Right lobe of liver (tissue), 6 donors: ENCODE measurements at places on chromosomes 16 and 17. TPM values are rescaled to one million over a fixed set of nuclear protein-coding genes. Genes with fewer than 3 reads are reported as not detected.
A peak's percentile ranks its signal among the peaks of the same experiment; 100 is the strongest.

The PYDC1 gene
- not detected for total RNA-seq

The ITGB4 gene
- total RNA-seq, result 4.1 TPM

DNA sequence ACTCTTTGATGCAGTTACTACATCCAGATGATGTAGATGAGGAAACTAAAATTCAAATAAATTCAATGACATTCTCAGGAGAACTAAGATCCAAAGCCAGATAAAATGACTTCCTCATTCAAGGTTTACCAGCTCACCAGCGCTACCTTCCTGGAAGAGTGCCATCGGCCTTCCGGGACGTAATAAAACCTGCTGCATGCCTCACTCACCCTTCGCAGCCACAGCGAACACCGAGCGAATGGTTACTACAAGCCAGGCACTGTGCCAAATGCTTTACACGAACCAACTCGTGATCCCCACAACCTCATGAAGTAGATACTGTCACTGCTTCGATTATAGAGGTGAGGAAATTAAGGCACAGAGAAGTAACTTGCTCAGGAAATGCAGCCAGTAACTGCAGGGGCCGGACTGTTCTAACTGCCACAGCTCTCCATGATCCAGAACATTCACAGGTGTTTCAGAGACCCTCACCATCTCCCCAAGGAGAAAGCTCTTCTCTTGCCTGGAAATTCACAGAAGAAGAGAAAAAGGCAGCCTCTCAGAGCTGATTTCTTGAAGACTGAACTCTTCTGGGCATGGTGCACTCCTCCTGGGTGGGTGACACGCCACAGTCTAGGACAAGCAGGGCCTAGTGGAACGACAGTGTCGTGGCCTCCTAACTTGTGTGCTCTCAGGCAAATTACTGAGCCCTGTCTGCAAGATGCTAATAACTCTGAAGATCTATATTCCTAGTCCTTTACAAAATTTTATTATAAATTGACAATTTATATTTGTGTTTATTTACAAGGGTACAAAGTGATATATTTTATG, 46.8 kb downstream of the HIC1 start:
- DNase-seq, result no peak

DNA sequence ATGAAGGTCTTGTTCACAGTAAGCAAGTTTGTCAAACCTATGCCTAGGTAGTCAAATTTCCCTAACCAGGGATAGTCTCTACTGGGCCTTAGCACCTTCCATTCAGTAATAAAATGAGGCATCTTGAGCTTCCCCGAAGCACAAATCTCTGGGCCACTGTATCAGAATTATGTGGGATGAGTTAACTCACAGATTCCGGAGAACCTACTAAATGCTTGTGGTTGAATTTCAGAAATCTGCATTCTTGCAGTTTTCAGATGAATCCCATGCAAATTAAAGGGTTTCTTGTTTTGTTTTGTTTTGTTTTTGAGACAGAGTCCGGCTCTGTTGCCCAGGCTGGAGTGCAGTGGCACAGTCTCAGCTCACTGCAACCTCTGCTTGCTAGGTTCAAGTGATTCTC, 478.8 kb upstream of the HSBP1 start:
- DNase-seq, result no peak

- DNase-seq, result no peak
These were observed 24.0 kb downstream of the YWHAE start for GRCh38 chr17:1376061-1376460.

- DNase-seq, result no peak
These were observed 1.0 kb downstream of the TEKT1 start for GRCh38 chr17:6830383-6830986.

The CRYM gene
- 5.3 TPM for total RNA-seq

The FSCN2 gene
- not detected for total RNA-seq

GRCh38 chr17:67742025-67742424, 24.3 kb downstream of the NOL11 start:
- no peak for DNase-seq

GRCh38 chr17:29070781-29071180, 27.8 kb downstream of the PIPOX start:
- no peak for DNase-seq

DNA sequence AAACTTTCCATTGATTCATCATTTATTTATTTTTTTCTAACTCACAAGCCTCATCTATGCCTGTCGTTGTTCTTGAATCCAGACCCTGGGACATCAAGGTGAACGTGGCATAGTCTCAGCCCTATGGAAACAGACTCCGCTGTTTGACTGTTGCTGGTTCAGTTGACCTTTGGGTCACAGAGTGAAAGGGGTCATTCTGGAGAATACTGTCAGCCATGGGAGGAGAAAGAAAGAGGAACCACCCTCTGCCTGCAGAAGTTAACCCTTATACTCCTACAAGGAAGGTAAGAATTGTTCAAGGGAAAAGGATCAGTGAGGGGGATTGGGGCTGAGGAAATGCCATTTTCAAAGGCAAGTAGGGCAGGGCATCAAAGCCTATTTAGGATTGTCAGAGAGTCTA, 387.6 kb upstream of the MAF start:
- no peak for DNase-seq

GRCh38 chr16:1102921-1103635, 7.0 kb upstream of the C1QTNF8 start:
- peak; percentile 54 for DNase-seq

DNA sequence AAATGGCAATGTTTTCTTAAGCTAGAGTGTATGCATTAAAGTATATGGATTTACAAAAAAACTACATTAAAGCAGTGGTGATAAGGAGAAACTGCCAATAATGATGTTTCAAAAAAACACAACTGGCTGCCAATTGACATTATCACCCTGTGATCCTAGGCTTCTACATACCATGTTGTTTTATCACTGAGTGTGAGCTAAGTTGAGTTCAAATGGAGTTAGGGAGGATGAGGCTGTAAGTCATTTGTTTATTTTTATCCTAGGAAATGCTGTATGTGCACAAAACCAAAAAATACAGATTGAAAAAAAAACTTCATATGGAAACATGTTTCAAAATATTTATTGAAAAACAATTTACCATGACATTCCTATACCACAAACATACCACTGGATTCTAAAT, 22.9 kb downstream of the CHCT1 start:
- no peak for DNase-seq

GRCh38 chr17:77471984-77472461, 331.3 kb downstream of the SEC14L1 start:
- DNase-seq, result peak; percentile 42

DNA sequence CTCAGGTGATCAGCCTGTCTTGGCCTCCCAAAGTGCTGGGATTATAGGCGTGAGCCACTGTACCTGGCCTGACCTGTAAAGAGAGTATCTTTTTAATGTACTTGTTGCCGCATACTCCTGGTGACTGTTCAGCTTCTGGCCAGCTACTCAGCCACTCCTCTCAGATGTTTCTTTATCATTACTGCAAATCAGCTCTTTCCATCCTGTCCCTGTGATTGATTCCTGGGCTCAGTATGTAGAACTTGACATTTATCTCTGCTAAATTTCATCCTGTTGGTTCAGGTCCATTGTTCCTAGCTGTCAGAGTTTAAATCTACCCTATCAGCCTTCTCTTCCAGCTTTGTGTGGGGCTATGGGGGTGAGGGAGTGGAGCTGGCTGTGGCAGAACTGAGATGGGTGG, 211.5 kb upstream of the ASIC2 start:
- DNase-seq, result no peak

GRCh38 chr16:63883091-63883490, 1238.8 kb downstream of the CDH11 start:
- DNase-seq, result no peak

DNA sequence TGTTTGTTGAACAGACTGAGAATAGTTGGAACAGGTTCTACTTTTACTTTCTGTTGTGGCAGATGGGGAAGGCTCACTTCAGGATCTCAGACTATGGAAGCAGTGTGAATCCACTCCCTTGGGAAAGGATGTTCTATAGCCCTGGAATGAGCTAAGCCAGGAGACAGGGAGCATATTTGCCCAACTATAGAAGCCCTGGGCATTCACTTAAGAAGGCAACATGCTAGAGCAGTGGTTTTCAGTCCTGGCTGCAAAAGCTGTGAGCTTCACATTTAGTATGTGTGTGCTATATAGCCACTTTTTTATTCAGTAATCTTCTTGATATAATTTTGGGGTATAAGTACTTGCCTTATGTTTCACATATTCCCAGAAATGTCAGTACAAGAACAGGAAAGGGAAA, 1.2 kb upstream of the KRT32 start:
- DNase-seq, result no peak

- no peak for DNase-seq
These were observed 290.6 kb upstream of the CCL2 start for GRCh38 chr17:33964344-33964979.
